ENCODE measurements at places on chromosomes 4 and X.
A peak's percentile ranks its signal among the peaks of the same experiment; 100 is the strongest.

DNA sequence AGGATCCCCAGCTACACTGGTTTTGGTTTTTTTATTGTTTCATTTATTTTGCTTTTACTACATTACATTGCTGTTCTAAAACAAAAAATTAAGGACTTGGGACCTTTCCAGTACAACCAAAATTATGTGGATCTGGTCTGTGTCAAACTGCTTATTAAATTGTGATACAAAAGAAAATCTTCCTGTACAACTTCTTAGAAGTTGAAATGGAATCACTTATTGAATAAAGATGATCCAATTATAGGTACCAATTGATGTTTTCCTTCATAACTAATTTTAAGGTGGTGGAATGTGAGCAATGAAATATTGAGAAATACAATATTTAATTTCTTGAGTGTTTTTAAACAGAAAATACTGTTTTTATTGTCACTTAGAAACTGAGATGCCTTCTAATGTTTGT is 67.3 kb downstream of the C4orf46 start:
- no peak for DNase-seq

GRCh38 chrX:97050392-97050791 is 166.7 kb downstream of the RPA4 start:
- no peak for DNase-seq

DNA sequence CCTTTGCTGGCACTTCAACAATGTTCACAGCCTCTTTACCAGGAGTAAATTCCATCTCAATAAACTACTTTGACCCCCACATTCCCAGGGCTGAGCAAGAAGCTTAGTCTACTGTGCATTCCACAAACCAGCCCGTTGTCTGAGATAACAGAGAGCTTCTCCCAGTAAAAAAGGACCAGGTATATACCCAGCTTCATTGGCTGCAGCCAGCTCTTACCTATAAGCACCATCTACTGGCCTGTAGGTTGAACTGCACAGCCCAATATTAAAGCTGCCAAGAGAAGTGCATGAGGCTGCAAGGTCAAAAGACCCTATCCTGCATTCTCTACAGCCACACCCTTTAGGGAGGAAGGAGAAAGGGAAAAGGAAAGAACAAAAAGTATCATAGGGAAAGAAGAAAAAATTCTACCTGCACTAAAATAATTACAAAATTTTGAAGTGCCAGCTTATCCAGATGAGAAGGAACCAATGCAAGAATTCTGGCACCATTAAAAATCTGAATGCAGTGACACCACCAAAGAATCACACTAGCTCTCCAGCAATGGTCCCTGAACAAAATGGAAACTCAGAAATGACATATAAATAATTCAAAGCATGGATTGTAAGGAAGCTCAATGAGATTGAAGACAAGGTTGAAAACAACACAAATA is 45.7 kb upstream of the INTU start:
- DNase-seq = no peak

DNA sequence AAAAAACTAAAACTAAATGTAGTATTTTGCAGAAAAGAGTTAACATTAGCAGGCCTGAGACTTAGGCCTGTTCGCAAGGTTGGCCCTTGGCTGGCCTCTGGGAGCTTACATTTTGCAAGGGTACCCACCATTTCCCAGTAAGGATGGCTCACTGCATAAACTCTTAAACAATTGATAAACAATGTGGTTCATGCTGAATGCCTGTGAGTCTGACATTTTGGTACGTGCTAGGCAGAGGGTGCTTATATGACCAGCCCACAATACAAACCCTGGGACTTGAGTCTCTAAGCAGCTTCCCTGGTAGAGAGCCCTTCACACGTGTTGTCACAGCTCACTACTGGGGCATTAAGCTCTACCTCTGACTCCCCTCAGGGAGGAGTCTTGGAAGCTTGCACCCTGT is 7.4 kb downstream of the PRPS2 start:
- no peak for DNase-seq

GRCh38 chr4:119231491-119231890 is 19.0 kb downstream of the USP53 start:
- no peak for DNase-seq

GRCh38 chr4:24527371-24527770 is 57.0 kb downstream of the DHX15 start:
- no peak for DNase-seq

- no peak for DNase-seq
These were observed 47.9 kb downstream of the CHIC2 start for GRCh38 chr4:54016504-54016903.

DNA sequence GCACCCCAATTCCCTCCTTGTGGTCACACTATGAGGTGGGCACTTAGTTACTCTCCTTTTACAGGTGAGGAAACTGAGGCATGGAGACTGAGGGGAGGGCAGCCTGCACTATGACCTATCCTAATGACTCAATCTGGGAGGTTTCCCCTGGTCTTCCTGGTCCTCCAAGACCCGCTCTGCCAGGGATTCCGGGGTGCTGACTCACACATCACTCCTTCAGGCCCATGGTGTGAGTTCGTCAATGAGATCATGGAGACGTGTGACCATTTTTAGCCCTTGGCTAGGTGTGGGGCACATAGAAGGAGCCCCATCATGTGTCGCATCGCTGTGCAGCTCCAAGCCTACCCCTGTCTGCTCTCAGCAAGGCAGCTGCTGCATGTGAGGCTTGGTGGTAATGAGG is 32.4 kb upstream of the BCOR start:
- DNase-seq = no peak

DNA sequence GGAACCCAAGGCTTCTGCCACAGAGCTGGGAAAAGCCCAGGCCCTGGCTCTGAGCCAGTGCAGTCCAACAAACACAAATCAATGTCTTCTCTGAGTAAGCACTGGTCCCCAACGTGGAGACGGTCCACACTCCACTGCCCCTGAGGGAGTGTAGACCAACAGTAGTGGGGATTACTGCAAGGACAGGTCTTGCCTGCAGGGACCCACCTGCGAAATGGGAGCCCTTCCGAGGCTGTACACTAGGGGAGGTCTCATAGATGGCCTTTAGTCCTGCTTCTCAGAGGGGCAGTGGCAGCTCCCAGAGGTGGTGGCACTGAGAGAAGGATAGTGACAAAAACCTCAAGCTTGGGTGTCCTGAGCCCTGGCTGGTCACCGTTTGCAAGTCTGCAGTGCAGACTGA is 19.5 kb downstream of the ENPP6 start:
- DNase-seq = no peak

DNA sequence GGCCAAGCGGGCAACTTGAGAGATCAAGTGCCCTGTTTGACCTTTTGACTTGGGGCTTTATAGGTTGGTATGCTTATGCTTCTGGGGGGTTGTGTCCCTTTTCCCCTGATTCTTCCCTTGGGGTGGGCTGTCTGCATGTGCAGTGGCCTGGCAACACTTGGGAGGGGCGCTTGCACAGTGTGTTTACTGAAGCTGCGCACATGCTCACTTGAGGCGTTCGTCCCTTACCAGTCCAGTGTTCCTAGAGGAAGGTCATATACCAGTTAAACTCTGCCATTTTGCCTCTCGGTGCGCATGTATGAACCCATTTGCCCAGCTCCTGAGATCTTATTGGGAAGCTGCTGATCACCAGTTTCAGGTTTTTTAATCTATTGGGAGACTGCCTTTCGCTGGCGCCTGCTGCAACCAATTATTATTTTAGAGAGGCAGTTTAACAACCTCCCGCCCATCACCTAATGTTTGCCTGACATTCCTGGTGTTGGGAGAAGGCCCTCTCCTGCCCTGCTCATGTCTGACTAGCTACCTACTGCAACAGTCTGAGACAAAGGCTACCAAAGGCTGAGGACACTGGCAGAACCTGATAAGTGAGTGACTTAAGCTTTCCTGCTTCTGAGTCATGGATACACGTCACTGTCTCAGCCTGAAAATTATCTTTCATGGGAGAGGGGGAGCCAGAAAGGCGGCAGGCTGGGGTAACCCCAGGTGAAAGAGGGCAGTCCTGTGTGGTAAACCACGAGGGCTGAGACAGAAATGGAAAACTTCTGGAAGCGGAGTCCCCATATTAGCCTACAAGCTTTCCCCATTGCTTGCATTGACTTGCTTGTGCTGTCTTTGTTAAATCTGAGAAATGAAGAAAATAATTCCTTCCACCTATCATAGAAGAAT is 97.6 kb downstream of the CPE start:
- DNase-seq = no peak

GRCh38 chr4:122635205-122635604 is 14.3 kb upstream of the IL21 start:
- DNase-seq = no peak

- DNase-seq = peak; percentile 1
These were observed 64.4 kb downstream of the EIF4E start for GRCh38 chr4:98864560-98864959.

DNA sequence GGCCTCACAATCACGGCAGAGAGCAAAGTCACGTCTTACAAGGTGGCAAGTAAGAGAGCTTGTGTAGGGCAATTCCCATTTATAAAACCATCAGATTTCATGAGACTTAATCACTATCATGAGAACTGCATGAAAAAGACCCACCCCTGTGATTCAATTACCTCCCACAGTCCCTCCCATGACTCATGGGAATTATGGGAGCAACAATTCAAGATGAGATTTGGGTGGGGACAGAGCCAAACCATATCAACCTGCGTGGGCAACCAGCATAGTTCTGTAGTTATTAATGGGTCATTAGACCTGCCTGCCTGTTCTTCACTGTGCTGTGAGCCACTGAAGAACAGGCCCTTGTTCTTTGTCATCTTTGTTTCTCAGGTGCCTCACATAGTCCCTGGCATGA is 593.7 kb upstream of the BOD1L1 start:
- no peak for DNase-seq

- no peak for DNase-seq
These were observed 42.6 kb downstream of the CLDN34 start for GRCh38 chrX:10009741-10010140.

DNA sequence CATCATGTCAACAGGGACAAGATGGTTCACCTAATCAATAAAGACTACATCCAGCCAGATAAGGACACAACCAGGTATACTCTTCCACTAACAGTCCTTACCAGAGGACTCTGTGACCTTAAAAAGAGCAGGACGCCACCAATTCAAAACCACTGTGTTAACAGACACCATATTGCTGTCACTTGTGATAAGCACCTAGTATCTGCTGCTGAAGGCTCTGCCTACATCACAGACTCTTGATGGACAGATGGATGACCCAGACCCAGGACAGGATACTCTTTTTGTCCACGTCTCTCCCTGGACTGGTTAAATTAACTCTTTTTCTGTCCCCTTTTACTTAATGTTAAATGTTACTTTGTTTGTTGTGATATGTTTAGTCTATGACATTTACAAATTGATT is 586.2 kb upstream of the AGA start:
- no peak for DNase-seq

DNA sequence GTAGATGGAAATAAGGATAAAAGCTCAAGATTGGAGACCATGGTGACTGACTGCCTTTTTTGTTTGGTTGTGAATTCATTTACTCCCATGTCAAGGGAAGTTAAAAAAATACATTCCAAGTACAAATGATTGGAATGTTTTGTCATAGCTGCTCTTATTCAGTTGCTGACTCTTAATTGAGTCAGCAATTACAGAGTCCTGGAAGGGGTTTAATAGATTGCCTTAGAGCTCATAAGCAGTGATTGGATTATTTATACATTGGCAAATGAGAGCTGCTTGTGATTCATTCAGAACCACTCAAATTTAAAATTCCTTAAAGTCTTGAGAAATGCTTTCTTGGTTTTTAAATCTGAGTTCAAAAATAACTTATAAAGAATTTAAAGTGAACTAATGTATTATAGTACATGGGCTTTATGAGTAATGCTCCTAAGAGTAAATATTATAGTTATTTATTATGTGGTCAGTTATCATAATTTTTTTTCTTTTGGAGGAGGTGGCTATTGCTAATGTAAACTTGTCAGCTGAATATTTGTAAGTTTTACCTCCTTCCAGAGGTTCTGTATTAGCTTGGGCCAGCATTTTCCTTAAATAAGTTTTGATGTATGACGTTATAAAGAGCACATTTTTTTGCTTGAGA is 13.6 kb downstream of the JADE1 start:
- no peak for DNase-seq

DNA sequence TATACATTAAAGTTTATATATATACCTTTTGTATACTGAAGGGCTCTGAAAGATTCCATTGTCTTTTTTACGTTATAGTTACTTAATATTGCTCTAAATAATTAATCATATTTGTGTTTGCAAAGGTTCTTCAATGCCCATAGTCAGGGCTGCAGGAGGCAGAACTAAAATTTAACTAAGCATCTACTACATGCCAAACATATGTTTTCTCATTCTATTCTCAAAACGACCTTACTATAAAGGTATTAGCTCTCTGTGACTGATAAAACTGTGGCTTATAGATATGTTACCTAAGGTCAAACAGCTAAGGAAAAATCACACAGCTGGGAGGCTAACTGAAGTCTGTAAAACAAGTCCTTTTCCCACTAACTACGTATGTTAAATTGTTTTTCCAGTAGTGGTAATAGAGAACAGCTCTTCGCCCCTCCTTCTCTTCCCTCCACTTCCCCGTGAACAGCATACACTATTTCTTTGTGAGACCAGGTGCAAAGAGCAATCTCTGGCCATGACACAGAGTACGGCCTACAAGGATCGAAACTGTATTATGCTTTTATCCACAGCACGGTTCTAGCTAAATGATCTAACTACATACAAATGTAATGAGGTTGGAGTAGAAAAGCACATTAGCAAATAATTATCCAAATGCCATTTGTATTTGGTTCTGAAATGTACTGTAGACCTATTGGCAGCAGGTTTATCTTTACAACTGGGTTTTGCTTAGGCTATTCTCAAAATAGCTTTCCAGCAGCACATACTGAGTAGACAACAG is 1.7 kb downstream of the CNOT6L start:
- no peak for DNase-seq

- no peak for DNase-seq
These were observed 224.2 kb downstream of the AFAP1 start for GRCh38 chr4:7715271-7716009.

GRCh38 chr4:165774326-165774725 is 98.7 kb upstream of the TLL1 start:
- DNase-seq = no peak

- DNase-seq = peak; percentile 58
These were observed 18.2 kb downstream of the ELF4 start for GRCh38 chrX:130091980-130092522.

GRCh38 chr4:8840006-8840793 is 31.4 kb downstream of the HMX1 start:
- DNase-seq = no peak

GRCh38 chrX:2471641-2472040 is 29.1 kb downstream of the DHRSX start:
- no peak for DNase-seq

GRCh38 chr4:80611678-80611979 is 276.1 kb downstream of the CFAP299 start:
- no peak for DNase-seq

DNA sequence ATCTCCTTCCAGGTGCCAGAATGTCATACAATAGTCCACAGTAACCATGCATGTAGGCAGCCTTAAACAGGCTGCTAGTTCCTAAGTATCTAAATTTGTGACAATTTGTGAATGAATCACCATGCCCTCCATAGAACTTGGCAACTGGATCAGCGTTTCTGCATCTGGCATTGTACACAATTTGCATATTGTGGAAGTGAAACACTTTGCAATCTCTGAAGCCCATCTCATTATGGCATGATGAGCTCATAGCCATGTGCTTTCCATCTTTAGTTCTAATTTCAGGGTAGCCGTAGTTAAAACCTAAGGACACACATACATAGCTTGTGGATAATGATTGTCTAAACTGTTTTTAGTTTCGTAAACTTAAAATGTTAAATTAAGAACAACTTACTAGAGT is 573.6 kb downstream of the PPP4R3C start:
- no peak for DNase-seq
